Gastroesophageal sphincter (tissue), 4 donors: ENCODE measurements at places on chromosomes 6 and 20.

- no peak for ATAC-seq
Observed at GRCh38 chr6:16564436-16564835, 196.8 kb downstream of the ATXN1 start.

DNA sequence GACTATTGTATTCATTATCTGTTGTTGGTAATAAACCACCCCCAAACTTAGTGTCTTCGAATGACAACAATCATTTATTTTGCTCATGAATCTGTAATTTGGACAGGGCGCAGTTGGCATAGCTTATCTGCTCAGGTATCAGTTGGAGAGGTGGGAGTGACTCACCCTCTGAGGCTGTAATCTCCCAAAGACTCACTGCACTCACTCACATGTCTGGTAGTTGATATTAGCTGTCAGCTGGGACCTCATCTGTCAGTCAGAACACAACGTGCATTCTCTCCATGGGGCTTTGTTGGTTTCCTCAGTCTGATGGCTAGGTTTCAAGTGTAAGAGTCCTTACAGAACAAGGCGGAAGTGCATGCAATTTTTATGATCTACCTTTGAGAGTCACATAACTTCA is 219.0 kb upstream of the PRND start:
- no peak for ATAC-seq

DNA sequence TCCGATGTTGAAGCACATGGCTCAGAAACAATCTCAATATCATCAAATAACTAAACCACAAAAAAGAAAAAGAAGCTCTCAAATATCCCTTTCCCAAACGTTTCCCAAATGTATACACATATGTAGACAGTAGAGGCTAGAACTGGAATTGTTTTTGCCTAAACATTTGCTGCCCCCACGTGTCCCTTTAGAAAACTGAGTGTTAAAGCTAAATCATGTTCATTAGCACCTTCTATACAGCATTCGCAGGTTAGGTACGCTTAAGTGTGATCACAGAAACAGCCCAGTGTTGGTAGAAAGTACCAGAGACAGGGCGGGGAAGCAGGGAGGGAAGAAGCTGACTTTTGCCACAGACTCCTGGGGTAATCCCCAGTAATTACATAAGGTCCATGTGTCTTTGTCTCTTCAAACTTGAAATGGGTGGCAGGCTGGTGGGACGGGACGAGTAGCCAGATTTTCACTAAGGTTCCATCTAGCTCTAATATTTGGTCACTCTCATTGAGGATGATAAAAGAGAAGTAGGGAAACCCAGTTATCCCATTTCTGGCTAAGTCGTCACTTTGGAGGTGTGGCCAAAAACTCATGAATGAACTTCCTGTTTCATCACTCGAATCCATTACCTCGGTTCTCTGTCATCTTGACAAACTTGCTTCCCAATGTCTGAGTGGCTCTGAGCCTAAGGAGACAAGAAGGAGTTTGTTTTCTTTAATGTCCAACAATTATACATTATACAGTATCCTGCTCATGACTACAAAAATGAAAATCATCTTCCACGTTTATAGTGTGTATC is 15.0 kb upstream of the TFAP2A start:
- ATAC-seq: no peak

DNA sequence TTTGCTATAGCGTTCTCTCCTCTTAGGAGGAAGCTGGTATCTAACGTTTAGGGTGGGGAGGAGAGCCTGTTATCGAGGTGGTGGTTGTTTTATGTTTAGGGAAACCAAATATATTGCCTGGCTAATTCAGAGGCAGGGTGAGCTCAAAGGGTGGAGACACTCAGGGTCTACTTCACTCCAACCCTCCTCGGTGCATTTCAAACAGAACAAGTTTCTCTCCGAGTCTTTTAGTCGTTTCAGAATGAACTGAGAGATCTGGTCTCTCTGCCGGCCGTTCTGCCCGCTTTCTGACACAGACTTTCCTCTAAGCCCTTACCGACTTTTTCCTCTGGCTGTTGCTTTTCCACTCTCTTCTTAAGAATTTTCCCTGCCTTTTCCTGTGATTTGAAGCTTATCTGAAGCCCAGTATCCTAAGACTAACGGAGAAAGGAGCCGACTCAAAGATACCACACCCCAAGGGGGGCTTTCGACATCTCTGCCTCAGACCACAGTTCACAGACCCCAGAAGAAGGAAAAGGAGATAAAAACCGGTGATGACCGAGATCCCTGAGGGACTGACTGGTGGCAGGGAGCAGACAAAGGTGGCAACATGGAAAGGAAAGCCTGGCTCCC is 865 bp downstream of the STK38 start:
- peak; percentile 6 for ATAC-seq

GRCh38 chr20:41738604-41739206 is 120.5 kb upstream of the CHD6 start:
- ATAC-seq: no peak

DNA sequence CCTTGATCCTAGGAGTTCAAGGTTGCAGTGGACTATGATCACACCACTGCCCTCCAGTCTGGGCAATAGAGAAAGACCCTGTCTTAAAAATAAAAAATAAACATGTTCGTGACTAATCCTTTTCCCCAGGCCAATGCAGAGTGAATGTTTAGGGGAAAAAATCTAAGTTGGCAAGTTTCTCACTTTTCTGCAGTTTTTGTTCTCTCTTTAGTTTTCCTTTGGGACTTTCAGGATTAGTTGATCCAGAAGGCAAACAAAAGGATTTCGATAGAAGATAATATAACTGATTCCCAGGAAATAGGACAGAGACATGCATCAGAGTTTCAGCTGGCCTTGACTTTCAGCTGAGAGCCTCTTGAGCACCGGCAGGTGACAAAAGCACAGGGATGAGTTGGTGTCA is 53.3 kb downstream of the SOD2 start:
- no peak for ATAC-seq

GRCh38 chr20:5395932-5396727 is 79.4 kb upstream of the PROKR2 start:
- ATAC-seq: no peak

GRCh38 chr6:170238741-170239565 is 51.9 kb downstream of the DLL1 start:
- no peak for ATAC-seq

GRCh38 chr20:19501476-19502115 is 256.5 kb upstream of the RIN2 start:
- ATAC-seq: no peak

- no peak for ATAC-seq
Observed at GRCh38 chr6:31163922-31164321, 5.5 kb downstream of the TCF19 start.
